SJCRH30 (cell line): ENCODE measurements at places on chromosomes 2 and 18. TPM values are rescaled to one million over a fixed set of nuclear protein-coding genes. Genes with fewer than 3 reads are reported as not detected.

- DNase-seq, result no peak
- no peak overlapping the region for H3K27ac ChIP-seq
- H3K4me1 ChIP-seq, result no peaks in the 10 kb centered on the region
- no peak overlapping the region for H3K4me3 ChIP-seq
- no peaks in the 10 kb centered on the region for H3K27me3 ChIP-seq
Observed at GRCh38 chr2:207887500-207887899, 117.8 kb upstream of the FZD5 start.

DNA sequence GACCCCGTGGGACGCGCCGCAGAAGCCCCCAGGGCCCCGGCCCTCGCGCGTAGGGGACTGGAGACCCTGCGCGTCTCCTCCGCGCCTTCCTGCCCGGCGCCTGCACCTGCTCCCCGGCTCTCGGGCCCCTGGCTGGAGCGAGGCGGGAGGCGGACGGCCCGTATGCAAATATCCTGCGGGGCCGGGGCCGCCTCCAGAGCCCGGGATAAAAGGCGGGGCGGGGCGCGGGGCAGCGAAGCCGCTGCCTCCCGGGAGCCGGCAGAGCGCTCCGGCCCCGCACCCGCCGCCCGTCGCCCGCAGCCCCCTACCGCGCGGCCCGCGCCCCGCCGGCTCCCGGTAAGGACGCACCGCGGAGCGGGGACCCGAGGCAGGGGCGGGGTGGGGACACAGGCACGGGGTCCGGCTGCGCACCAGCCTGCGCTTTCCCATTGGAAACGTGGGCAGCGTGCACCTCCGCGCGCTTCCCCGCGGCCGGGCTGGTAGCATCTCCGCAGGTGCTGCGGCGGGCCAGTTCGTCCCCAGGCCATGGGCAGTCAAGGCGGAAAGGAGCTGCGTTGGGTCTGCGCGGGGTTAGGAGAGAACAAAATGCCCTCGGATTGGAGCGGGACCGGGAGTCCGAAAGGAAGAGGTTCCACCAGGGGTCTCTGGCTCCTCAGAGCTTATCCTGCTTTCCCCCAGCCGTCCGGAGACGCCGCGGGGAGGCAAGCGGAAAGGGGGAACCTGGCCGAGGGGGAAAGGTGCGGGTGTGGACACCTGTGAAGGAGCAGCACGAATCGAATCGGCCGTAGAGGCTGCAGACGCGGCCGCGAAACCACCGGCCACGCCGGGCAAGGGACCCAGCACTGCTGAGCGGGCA lies at the start of gene ATP6V1C2:
ATP6V1C2 (plus strand) TSS at position 235 of the 856 bp plus-strand sequence. CDS start 1,220 bp downstream, outside the sequence.
- DNase-seq, result no peak
- H3K4me1 ChIP-seq, result peaks cover 4% of the 10 kb centered on the region; the same call in 1 of the 2 replicates
- H3K27me3 ChIP-seq, result peaks cover 45% of the 10 kb centered on the region
- no peak within 1 kb of the TSS for H3K27ac ChIP-seq
- H3K36me3 ChIP-seq, result no peaks in the 10 kb centered on the region
- no peak within 1 kb of the TSS for H3K4me3 ChIP-seq

GRCh38 chr2:7368211-7368610 lies 451.0 kb downstream of the RNF144A start:
- H3K4me1 ChIP-seq, result no peaks in the 10 kb centered on the region
- no peak for DNase-seq
- H3K27ac ChIP-seq, result no peak overlapping the region
- H3K4me3 ChIP-seq, result no peak overlapping the region
- H3K36me3 ChIP-seq, result no peaks in the 10 kb centered on the region
- H3K27me3 ChIP-seq, result no peaks in the 10 kb centered on the region; the same call in 1 of the 2 replicates

DNA sequence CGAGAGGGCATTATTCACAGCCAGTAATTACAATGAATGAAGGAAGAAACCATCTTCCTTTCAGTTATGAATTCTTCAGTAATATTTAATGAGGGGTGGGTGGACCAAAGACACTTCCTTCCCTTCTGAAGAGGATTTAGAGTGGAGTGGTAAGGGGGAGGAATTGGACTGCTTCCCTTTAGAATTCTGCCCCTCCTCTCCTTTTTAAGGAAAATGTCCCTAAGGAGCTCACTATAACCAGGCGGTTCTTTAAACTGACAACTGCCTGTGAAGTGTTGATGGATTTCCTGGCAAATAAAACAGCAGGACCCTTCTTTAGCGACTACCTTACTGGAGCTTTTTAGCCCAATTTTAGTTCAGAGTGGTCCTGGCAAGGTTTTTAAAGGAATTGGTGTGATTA lies 86.4 kb downstream of the LIMS1 start:
- peak overlapping the region; percentile 27; the same call in 1 of the 2 replicates for H3K4me3 ChIP-seq
- H3K27ac ChIP-seq, result peak overlapping the region; percentile 80
- no peaks in the 10 kb centered on the region for H3K27me3 ChIP-seq
- no peak for DNase-seq
- H3K36me3 ChIP-seq, result no peaks in the 10 kb centered on the region
- peaks cover 36% of the 10 kb centered on the region for H3K4me1 ChIP-seq

SOX11 gene
- 18.8 and 19.8 TPM in 2 replicates for total RNA-seq
